ENCODE measurements at places on chromosomes 2 and 18.
A peak's percentile ranks its signal among the peaks of the same experiment; 100 is the strongest.

DNA sequence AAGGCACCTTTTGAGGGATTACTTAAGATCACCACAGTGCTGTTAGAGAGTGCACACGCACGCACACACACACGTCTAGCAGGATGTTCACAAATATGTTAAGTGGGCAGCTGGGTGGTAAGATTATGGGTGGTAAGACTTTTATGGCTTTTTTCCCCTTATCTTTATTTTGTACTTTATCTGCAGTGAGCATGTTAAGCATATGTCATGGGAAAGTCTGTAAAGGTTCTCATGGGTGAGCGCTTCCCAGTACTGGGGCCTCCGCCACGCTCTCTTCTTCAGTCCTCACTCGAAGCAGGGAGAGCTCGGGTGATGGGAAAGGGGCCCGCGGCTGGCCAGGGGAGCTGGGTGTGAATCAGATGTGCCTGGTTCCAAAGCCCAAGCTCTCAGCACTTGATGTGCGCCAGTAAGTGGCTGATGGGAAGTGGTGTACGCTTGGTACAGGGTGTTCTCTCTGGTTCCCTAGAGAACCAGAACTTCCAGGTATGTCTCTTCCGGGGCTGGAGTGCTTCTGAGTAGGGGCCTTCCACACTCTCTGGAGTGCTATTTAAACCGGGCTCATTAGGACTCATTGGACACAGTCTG is 83.9 kb upstream of the YWHAQ start:
- DNase-seq, result no peak

GRCh38 chr2:226791487-226792081 is 8.0 kb downstream of the IRS1 start:
- DNase-seq, result peak; percentile 86

GRCh38 chr2:15445891-15446562 is 115.1 kb downstream of the NBAS start:
- no peak for DNase-seq

DNA sequence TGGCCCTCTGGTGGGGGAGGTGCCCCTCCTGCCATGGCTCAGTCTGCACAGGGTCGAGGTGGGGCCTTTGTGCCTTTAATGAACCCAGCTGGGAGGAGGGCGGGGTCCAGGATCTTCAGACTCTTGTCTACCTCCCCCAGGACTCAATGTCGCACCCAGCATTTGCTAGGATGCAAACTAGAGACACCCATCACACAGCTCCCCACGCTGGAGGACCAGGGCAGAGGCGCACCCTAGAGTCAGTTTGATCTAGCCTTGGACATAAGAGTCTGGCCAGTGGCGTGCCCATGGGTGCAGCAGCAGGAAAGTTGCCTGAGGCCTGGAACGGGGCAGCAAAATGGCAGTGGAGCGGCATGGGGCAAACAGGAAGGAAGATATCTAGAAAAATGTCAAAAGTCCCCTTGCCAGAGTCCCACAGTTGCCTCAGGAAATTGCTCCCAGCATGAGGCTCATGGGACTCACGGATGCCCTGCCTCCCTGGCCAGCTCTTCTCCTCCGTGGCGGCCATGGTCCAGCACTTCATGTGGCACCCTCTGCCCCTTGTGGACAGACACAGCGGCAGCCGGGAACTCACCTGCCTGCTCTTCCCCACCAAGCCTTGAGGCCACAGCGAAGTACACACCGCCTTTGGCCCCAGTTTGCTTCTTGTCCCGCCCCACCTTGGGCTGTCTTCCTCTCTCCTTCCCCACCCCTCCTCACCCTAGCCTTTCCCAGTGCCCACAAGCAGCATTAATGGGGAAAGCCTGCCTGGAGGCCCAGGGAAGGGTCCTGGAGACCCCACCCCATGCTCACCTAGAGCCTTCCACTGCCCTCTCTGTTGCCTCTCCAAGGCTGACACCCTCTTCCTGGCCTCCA is 17.7 kb downstream of the SH2D6 start:
- no peak for DNase-seq

DNA sequence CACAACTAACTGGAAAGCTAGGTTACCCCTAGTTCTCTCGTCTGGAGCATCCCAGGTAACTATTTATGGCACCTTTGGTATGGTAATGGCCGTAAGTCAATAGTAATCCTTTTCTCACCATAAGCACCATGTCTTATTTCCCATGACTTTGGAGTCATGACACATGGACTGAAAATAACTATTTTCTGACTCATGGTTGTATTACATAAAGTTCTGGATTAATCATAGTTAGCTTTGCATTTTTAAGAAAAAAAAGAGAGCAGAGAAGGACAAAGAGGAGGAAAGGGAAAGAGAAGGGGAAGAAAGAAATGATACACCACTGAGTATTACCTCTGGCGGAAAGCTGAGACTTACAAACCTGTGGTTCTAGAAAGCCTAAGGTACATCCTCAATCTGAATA is 99.3 kb downstream of the BIN1 start:
- DNase-seq, result no peak

DNA sequence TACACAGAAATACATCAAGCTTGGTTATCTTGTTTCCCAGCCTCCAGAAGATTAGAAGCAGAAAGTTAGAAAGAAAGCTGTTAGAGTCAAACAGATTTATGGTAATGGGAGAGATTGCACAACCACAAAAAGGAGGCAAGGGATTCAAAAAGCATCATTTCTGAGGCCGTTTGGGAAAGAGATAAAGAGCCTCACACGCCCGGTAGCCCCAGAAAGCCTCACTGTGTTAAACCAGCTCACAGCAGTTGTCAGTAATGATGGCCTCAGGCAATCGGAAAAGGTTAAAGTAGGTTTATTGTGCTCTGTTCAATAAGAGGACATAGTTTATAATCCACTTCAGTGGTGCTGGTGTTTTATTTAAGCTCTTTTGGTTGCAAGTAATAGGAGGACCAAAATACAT is 111.3 kb downstream of the DCC start:
- DNase-seq, result no peak

- no peak for DNase-seq
Measured at GRCh38 chr2:160033732-160034392, 28.6 kb downstream of the PLA2R1 start.

DNA sequence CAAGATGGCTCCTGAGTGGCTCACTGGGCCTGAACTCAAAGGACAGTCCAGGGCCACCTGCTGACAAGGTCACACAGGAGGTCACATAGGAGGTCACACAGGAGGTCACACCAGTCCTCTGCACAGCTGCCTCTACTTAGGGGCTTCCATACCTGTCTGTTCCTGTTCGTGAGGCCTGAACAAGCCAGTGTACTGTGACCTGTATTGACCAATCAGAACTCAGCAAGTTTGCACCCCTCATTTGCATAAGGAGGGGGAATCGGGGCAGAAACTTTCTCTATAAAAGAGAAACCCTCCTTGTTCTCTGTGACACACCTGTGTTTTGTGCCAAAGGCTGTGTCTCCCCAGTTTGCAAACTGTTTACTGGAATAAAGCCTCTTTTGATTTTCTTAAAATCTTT is 478.9 kb downstream of the EIPR1 start:
- DNase-seq, result no peak

GRCh38 chr2:10514743-10515142 is 66.6 kb upstream of the ODC1 start:
- DNase-seq, result no peak

GRCh38 chr2:675982-676646 is 1.1 kb downstream of the TMEM18 start:
- no peak for DNase-seq

DNA sequence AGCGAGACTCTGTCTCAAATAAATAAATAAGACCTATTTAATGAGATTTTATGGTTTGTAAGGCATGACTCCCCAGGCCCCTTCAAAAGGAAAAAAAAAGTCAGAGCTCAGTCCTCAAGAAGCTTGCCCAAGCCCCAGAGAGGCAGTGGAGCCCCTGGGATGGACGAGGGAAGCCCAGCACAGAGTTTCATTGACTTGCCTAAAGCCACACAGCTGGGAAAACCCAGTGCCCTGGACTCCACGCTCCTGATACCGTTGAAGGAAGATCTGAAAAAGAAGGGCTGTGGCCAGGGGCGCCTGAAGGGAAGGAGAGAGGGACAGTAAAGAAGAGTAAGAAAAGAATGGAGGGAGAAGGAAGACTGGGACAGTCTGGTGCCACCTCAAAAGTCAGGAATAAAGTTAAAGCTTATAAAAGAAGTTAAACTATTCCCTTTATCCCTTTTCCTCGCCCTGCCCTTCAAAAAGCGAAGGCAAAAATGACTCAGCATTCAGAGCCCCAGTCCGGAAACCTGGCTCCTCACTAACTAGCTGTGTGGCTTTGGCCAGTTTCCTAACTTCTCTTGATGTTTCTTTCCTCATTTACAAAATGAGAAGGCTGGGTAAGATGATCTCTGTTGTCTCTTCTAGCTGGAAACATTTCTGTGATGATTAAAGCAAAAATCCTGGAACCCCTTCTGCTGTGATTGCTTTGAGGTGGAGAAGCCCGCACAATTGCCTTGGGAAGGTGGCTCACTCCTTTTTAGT is 46.7 kb downstream of the LYPD1 start:
- no peak for DNase-seq
